ENCODE measurements at places on chromosomes 6 and 20. TPM values are rescaled to one million over a fixed set of nuclear protein-coding genes. Genes with fewer than 3 reads are reported as not detected.
A peak's percentile ranks its signal among the peaks of the same experiment; 100 is the strongest.

- DNase-seq: no peak
- no peaks in the 10 kb centered on the region for H3K27me3 ChIP-seq
- no peaks in the 10 kb centered on the region for H3K4me1 ChIP-seq
- H3K27ac ChIP-seq: no peak overlapping the region
These were observed 150.7 kb upstream of the GMDS start for GRCh38 chr6:2396042-2396657.

DNA sequence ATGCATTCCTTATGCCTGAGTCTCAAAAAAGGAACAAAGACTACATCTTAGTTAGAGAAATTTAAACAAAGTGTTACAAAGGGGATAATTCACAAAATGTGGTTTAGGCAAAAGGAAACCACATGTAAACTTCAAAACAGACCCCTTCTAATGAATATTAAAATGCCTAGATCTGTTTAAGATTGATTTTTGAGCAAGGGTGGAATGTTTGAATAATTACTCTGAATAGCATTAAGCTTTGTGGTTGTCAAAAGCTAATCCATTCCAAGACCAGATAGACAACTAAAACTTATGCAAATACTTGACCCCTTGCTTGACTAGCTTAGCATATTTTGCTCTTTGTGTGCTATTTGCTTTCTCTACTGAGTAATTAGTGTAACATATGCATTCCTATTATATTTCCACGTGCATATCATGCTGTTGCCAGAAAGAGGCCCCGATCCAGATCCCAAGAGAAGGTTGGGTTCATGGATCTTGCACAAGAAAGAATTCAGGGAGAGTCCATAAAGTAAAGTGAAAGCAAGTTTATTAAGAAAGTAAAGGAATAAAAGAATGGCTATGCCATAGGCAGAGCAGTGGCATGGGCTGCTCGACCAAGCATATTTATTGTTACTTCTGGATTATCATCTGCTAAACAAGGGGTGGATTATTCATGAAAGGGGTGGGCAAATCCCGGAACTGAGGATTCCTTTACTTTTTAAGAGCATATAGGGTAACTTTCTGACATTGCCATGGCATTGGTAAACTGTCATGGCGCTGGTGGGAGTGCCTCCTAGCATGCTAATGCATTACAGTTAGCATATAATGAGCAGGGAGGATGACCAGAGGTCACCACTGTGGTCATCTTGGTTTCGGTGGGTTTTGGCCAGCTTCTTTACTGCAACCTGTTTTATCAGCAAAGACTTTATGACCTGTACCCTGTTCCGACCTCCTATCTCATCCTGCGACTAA, 1193.4 kb upstream of the EYS start:
- H3K27me3 ChIP-seq: no peaks in the 10 kb centered on the region
- H3K4me1 ChIP-seq: no peaks in the 10 kb centered on the region
- no peak for DNase-seq
- no peak overlapping the region for H3K4me3 ChIP-seq
- no peak overlapping the region for H3K27ac ChIP-seq
- no peaks in the 10 kb centered on the region for H3K36me3 ChIP-seq

- no peaks in the 10 kb centered on the region for H3K36me3 ChIP-seq
- DNase-seq: no peak
- no peak overlapping the region for H3K4me3 ChIP-seq
- H3K4me1 ChIP-seq: no peaks in the 10 kb centered on the region
These were observed 1.9 kb downstream of the EPPIN start for GRCh38 chr20:45545351-45545750.

- no peak overlapping the region for H3K4me3 ChIP-seq
- DNase-seq: no peak
- no peak overlapping the region for H3K27ac ChIP-seq
- peaks cover 7% of the 10 kb centered on the region for H3K4me1 ChIP-seq
- no peaks in the 10 kb centered on the region for H3K36me3 ChIP-seq
These were observed 34.7 kb downstream of the TFEB start for GRCh38 chr6:41700463-41701347.

DNA sequence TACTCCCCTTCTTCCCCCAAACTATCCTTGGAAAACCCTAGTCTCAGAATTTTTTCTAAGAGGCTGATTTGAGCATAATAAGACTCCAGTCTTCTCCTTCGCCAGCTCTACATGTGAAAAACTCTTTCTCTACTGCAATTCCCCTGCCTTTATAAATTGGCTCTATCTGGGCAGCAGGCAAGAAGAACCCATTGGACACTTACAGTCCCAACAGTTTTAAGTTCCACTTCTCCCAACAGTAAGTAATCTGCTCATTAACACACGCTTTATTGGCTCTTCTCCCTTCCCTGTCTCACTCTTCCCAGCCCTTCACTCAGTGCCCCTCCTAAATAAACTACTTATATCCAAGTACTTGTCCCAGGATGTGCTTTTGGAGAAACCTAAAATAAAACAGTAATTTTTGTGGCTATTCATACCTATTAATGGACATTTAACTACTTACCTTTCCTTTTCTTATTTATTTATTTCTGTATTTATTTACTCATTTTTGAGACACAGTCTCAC, 11.1 kb upstream of the DDR1 start:
- no peak for DNase-seq
- no peaks in the 10 kb centered on the region for H3K27me3 ChIP-seq
- H3K4me1 ChIP-seq: peaks cover 10% of the 10 kb centered on the region
- no peak overlapping the region for H3K4me3 ChIP-seq
- H3K36me3 ChIP-seq: no peaks in the 10 kb centered on the region

GRCh38 chr6:161792851-161793493, 519.1 kb upstream of the AGPAT4 start:
- no peaks in the 10 kb centered on the region for H3K27me3 ChIP-seq
- no peak overlapping the region for H3K27ac ChIP-seq
- DNase-seq: no peak
- no peaks in the 10 kb centered on the region for H3K4me1 ChIP-seq
- H3K36me3 ChIP-seq: no peaks in the 10 kb centered on the region

DNA sequence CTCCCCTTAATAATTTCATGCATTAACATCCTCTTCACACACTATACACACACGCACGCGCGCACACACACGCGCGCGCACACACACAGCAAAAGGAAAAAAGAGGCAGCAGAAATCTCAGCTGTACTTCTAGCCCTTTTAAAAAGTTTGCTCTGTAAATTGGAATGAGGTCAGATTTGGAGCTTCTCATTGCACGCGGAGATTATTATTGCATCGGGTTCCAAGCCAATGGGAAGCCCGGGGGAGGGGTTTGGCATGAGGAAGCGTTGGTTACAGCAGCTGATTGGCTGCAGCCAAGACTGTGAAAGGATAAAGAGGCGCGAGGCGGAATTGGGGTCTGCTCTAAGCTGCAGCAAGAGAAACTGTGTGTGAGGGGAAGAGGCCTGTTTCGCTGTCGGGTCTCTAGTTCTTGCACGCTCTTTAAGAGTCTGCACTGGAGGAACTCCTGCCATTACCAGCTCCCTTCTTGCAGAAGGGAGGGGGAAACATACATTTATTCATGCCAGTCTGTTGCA, at the start of gene SOX4:
Gene SOX4, plus strand, starts transcription at position 340 of the 515 bp plus-strand sequence. CDS start 784 bp downstream, outside the sequence.
- no peaks in the 10 kb centered on the region for H3K36me3 ChIP-seq
- H3K4me3 ChIP-seq: peak within 1 kb of the TSS; percentile 88
- DNase-seq: peak; percentile 68

GRCh38 chr6:90295854-90296340, 746 bp downstream of the BACH2 start:
- DNase-seq: peak; percentile 40
- peak overlapping the region; percentile 85 for H3K27ac ChIP-seq
- H3K4me3 ChIP-seq: peak overlapping the region; percentile 79
- no peaks in the 10 kb centered on the region for H3K36me3 ChIP-seq
- peaks cover 35% of the 10 kb centered on the region for H3K4me1 ChIP-seq
- peaks cover 27% of the 10 kb centered on the region for H3K27me3 ChIP-seq

SSR1 gene
- total RNA-seq: 81.0 TPM

PTCHD4 gene
- not detected for total RNA-seq

Data from CD4-positive, CD25-positive, alpha-beta regulatory T cell (primary cell).